Activated CD8-positive, alpha-beta memory T cell treated with anti-CD3 and anti-CD28 coated beads for 4 hours (primary cell): ENCODE measurements at places on chromosomes 7 and 10.
A peak's percentile ranks its signal among the peaks of the same experiment; 100 is the strongest.

- no peak for DNase-seq
Observed at GRCh38 chr7:831596-832166, 595 bp upstream of the SUN1 start.

DNA sequence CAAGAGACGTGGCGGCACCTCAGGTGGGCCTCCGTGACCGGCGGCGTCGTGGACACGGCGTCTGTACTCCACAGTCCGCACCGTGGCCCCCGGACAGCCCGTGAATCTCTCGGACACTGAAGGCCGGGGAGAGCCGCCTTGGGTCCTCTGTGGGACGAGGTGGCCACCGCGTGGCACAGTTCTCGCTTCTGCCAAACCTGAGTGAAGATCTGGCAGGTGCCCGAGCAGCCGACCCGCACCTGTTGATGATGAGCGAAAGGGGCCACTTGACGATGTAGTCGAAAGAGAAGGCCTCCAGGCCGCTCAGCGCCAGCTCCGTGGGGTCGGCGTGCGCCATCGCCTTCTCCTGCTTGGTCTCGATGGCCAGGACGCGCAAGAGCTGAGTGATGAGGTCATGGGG, 8.5 kb upstream of the ADAM8 start:
- no peak for DNase-seq

DNA sequence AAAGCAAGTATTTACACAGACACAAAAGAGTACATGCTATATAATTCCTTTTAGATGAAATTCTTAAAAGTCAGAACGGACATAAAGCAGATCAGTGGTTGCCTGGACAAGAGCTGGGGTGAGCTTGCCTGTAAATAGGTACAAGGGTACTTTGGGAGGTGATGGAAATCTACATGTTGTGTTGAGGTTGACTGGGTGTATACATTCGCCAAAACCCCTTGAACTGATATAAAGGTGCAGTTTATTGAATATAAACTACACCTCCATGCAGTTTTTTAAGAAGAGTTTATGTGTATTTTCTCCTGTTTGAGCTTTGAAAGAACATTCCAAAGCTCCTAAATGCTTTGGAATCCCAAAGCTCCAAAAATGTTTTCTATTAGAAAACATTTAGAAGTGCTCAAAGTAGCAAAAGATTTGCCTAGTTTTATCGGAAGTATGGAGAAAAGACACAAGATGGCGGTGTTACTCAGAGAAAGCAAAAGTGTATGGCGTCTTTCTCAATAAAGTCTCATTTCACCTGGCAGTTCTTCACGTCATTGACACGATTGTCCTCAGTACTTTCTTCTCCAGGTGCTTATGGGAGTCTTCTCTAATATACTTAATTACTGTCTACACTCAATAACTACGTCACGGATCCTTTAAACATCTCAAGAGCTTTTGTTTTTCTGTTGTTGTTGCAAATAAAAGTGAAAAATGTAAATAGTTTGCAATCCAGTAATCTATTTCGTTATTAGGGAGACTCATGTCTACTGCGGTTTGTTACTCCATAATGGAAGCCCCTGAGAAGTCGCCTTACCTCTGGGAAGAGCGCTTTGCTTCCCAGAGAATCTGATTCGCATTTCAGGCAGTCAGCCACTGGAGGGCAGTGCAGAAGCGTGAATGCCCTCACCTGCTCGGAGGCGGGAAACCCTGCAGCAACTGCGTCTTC, 14.7 kb upstream of the SEC61G start:
- no peak for DNase-seq

- no peak for DNase-seq
Observed at GRCh38 chr10:23693501-23693901, 254.6 kb downstream of the OTUD1 start.

GRCh38 chr7:18538554-18539250, 43.2 kb downstream of the HDAC9 start:
- no peak for DNase-seq

DNA sequence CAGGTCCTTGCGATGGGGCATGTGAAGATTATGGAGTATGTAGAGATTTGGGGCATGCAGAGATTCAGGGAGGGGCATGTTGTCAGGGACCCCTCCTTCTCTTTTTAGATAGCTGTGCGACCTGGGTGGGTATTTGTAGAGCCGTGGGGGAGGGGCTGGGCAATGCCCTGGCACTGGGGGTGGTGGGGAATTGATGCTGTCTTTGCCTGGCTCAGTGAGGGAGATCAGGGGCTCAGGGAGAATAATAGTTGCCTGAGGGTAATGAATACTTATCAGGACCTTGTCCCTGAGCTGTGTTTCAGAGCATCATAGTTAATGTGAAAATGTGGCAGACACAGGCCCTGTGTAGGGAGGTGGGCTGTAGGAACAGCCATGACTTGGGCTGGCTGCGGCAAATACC, 3.5 kb downstream of the RAMP3 start:
- no peak for DNase-seq

DNA sequence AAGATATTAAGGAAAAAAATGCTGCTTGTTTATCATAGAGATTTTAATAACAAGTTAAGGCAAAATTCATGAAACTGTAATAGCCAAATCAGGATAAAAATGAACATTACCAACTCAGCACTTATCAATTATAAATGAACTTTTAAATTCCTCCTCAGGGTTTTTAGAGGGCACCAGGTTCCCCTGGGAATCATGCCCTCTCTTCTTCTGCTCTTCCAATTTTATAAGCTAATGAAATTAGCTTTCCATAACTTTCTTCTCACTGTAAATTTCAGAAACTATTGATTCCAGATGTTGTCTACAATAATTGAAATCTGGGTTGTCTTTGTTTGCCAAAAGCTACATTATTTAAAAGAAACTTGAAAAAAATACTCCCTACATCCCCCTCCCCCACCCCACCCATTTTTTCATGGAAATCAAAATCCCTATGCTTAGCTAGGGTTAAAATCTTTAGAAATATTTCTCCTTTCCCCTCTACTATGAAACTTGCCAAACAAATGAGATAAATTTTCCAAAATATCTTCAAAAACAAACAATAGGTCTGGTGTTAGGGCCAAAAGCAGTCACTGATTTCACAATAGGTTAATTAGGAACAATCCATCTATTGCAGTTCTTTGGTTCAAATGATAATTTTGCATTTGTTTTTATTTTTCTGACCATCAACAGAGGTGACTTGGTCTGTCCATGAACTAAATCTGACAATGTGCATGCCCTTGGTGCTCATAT, 187.7 kb downstream of the DOCK4 start:
- DNase-seq: no peak

GRCh38 chr7:128200376-128200775, 40.7 kb upstream of the LEP start:
- no peak for DNase-seq

DNA sequence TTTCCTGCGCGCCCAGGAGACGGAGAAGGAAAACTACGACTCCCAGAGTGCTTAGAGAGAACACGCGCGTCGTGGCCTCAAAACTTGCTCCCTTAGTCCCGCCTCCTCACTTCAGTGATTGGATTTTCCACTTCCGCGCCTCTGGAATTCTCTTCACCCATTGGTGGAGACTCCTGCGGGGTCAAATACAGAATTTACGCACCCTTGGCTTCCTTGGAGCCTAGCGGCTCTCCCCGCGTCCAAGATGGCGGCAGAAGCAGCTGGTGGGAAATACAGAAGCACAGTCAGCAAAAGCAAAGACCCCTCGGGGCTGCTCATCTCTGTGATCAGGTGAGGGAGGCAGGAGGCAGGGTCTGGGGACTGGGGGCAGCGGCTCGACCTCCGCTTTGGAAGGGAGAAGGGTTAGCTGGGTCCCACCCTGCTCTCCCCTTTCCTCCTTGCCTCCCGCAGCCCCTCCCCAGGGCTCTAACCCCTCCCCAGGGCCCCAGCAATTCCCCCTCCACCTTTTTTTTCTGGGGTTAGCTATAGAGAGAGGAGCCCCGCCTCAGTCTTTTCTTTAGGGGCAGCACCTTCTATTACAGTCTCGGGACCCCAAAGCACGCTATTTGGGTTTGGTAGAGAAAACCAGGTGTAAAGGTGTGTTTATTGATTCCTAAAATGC, at the start of gene EXOC4:
TSS of gene EXOC4 (plus strand) at position 221 of the 661 bp plus-strand sequence.
- peak; percentile 80 for DNase-seq

GRCh38 chr7:122525355-122525754, 173.6 kb downstream of the RNF133 start:
- DNase-seq: no peak

- DNase-seq: no peak
Observed at GRCh38 chr7:16770657-16771329, 17.2 kb downstream of the TSPAN13 start.

DNA sequence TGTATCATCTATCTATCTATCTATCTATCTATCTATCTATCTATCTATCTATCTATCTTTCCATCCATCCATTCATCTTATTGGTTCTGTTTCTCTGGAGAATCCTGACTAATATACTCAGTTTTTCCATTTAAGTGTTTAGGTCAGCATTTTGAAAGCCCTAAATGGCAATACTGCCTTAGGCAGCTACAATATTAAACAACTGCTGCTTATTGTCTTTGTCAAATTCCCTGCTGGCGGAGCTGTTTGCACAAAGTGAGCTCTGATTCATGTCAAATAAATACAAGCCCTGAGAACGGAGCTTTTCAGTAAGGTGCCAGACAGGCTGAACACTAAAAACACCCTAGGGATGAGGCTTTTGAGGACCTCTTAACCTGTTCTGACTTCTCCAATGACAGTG, 7.1 kb upstream of the KLHL7 start:
- DNase-seq: no peak

- no peak for DNase-seq
Observed at GRCh38 chr10:47060356-47060755, 149.1 kb downstream of the PTPN20 start.

DNA sequence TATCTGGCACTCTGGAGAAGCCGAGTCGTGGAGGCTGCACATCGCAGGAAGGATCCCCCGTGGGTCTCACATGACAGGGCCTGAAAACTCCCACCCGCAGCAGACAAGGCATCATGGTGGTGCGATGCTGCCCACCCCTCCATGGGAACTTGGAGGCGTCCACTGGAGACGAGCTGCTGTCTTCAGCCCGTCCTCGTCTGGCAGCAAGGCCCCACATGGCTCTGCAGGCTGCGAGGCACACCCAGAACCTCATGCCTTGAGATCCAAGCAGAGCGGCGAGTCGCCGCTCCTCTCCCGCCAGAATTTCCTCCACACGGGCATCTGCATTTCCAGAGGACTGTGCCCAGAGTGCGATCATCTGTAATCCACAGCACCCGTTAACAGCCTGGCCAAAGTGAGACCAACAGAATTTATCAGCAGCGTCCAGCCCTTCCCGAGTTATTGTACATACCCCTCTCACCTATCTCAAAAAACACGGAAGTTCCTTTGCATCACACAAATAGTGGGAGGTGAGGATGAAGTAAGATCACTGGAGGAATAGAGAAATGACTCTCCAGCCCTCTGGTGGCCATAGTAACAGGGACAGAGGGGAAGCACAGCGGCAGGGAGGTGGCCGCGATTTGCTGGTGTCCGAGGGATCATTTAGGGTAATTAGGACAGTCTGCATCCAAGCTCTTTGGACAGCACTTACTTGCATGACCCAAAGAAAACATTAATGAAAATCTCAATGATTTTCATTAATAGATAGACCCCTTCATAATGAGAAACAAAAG, 292.4 kb downstream of the USP6NL start:
- DNase-seq: no peak

DNA sequence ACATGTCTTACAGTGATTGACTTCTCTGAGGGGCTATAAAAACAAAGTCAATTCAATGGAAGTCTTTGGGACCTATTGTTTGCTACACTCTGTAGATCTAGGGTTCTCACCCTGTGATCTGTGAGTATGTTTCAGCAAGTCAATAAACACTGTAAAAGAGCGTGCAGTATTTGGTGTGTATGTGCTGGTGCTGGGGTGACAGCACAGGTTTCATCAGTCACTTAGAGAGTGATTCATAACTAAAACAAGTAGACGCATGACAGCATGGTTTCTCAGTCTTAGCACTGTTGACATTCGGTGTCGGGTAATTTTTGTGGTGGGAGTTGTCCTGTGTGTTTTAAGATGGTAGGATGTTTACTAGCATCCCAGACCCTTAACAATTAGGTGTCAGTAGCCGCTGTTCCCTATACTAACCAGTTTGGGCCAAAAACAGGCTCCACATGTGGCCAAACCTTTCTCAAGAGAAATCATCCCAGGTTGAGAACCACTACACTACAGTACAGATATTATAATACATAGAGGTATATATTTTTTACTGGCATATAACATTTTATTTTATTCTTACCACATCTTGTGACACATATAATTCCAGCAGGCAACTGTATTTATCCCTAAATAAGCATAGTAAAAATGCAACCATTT, 411.8 kb downstream of the ARL4A start:
- no peak for DNase-seq

DNA sequence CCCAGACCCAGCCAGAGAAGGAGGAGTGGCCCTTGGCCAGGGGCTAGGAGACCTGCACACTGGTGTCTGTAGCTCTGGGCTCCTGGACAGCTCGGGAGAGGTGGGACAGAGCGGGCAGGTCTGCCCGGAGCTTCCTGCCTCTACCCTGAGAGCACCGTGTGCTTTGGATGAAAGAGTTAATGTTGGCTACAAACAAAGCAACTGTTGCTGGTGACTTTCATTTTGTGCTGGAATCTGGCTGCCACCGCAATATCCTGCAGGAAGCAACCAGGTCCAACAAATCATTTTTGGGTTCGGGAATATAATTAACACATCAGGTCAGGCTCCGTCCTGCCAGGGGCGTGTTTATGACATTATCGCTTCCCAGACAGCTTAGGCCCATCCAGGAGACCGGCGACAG, 441.8 kb upstream of the MKI67 start:
- no peak for DNase-seq

DNA sequence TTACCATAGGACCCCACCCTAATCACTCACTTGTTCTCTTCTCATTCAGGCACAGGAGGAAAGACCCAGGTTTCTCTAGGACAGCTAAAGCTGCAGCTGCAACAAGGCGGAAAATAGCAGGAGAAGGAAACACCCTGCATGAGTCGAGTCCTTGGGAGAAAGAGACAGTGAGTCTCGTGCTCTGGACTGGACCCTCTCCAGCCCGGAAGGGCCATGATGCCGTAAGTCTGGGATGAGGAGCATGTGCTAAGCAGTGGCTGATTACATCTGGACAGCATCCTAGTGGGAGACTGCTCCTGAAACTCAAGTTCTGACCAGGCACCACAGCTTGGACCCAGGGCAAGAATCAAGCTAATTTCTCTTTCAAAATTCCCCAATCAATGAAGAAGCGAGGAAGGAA, 39.4 kb downstream of the FBXW4 start:
- DNase-seq: no peak

DNA sequence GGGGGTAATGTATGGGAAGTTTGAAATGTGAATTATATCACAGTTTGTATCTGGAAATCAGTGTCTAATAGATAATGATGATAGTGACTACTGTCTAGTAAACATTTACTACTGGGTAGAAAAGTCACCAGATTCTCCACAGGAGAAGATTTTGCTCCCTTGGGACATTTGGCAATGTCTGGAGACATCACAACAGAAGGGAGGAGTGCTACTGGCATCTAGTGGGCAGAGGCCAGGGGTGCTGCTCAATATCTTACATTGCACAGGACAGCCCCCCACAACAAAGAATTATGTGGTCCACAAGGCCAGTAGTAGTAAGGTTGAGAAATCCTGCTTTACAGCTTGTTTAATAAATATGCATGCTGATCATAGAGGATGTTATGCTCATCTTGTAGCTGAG, 92.3 kb upstream of the PRPS1L1 start:
- DNase-seq: no peak

- no peak for DNase-seq
Observed at GRCh38 chr7:103391976-103392375, 44.5 kb downstream of the PSMC2 start.

GRCh38 chr7:132904209-132904608, 177.7 kb downstream of the CHCHD3 start:
- no peak for DNase-seq
